Osteocyte (in vitro differentiated cells): ENCODE measurements at places on chromosomes 4 and X. TPM values are rescaled to one million over a fixed set of nuclear protein-coding genes. Genes with fewer than 3 reads are reported as not detected.
A peak's percentile ranks its signal among the peaks of the same experiment; 100 is the strongest.

DNA sequence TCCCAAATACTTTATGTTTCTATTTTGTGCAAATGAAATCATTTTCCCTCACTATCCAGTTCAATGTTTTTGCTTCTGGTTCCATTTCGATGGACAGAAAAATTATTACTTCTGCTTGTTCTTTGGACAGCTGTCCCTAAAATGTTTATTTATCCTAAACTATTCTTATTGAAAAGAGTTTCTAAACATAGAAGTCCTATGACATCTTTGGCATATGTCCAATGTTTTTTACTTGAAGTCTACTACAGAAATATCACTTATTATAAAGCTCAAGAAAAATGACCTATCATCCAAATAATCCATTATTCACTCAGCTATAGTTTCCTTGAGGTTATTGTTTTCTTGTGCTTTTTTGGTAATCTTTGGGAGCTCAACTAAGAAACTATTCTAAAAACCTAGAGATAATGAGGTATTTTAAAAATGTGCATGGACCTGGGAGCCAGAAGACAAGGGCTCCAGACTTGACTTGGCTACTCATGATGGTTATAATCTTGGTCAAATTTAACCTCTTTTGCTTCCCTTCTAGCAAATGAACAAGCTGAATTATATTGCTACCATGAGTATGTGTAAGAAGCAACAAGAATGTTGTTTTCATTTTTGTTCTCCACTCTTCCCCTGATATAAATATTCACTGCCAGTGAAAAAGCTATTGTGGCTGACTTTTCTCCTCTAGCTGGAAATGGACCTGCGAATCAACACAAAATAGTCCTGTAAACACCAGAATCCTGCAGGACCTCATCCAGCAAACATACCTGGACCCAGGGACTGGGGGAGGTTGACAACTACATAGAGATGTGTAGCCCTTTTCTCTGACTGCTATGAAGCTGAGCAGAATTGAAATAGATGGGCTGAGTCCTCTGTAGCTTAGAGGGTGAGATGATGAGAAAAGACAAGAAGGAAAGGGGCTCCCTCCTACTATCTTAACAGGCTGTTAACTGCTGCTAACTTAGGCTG lies 137.4 kb downstream of the FRYL start:
- no peaks in the 10 kb centered on the region for H3K36me3 ChIP-seq
- peak overlapping the region; percentile 68 for H3K27ac ChIP-seq
- DNase-seq, result no peak
- peak overlapping the region; percentile 32 for H3K4me3 ChIP-seq
- H3K4me1 ChIP-seq, result peaks cover 38% of the 10 kb centered on the region
- no peaks in the 10 kb centered on the region for H3K27me3 ChIP-seq

DNA sequence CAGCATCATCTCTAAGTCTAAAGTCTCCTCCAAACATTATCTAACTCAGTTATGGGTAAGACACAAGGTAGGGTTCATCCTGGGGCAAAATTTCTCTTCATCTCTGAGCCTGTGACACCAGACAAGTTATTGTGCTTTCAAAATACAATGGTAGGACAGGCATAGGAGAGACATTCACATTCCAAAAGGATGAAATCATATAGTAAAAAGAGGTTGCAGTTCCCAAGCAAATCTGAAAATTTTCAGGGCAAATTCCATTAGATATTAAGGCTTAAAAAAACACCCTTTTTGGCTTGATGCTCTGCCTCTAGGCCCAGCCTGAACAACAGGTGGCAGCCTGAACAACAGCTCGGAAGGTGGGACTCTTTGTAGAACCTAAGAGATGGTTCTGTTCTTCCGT lies 448.3 kb upstream of the SLIT2 start:
- peaks cover 19% of the 10 kb centered on the region for H3K4me1 ChIP-seq
- no peaks in the 10 kb centered on the region for H3K36me3 ChIP-seq
- H3K4me3 ChIP-seq, result no peak overlapping the region
- no peaks in the 10 kb centered on the region for H3K27me3 ChIP-seq
- no peak overlapping the region for H3K27ac ChIP-seq

The P2RY10 gene
- total RNA-seq, result not detected in 2 replicates

GRCh38 chr4:69093681-69094080 lies 2.6 kb upstream of the UGT2B7 start:
- no peak for DNase-seq
- no peak overlapping the region for H3K27ac ChIP-seq
- H3K27me3 ChIP-seq, result no peaks in the 10 kb centered on the region
- no peak overlapping the region for H3K4me3 ChIP-seq
- no peaks in the 10 kb centered on the region for H3K36me3 ChIP-seq
- H3K4me1 ChIP-seq, result peaks cover 6% of the 10 kb centered on the region

The CTPS2 gene
- total RNA-seq, result 37.1 and 39.7 TPM in 2 replicates

DNA sequence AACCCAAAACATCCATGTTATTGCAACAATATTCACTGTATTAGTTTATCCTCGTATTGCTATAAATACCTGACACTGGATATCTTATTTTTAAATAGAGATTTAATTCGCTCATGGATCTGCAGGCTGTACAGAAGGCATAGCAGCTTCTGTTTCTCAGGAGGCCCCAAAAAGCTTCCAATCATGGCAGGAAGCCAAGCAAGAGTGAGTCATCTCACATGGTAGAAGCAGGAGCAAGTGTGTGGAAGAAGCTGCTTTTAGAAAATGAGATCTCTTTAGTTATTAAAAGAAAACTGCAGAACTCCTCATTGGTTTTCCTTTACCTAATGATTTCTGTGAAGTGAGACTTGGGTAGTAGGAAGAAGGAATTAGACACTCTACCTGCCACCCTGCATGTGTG lies 16.4 kb downstream of the ZNF732 start:
- no peak for DNase-seq
- no peaks in the 10 kb centered on the region for H3K4me1 ChIP-seq
- peaks cover 14% of the 10 kb centered on the region for H3K36me3 ChIP-seq
- H3K27me3 ChIP-seq, result no peaks in the 10 kb centered on the region
- H3K4me3 ChIP-seq, result no peak overlapping the region

- no peak for DNase-seq
- no peaks in the 10 kb centered on the region for H3K27me3 ChIP-seq
- peaks cover 4% of the 10 kb centered on the region for H3K4me1 ChIP-seq
Measured at GRCh38 chrX:154481911-154482601, 3.0 kb upstream of the LAGE3 start.

GRCh38 chrX:154135458-154136229 lies 8.4 kb upstream of the OPN1LW start:
- no peak overlapping the region for H3K27ac ChIP-seq
- peaks cover 5% of the 10 kb centered on the region for H3K27me3 ChIP-seq
- H3K4me3 ChIP-seq, result no peak overlapping the region
- H3K36me3 ChIP-seq, result no peaks in the 10 kb centered on the region
- DNase-seq, result no peak

- no peaks in the 10 kb centered on the region for H3K27me3 ChIP-seq
- H3K4me1 ChIP-seq, result peaks cover 5% of the 10 kb centered on the region
- H3K36me3 ChIP-seq, result no peaks in the 10 kb centered on the region
- no peak overlapping the region for H3K27ac ChIP-seq
Measured at GRCh38 chrX:18681996-18682395, 10.1 kb upstream of the RS1 start.

DNA sequence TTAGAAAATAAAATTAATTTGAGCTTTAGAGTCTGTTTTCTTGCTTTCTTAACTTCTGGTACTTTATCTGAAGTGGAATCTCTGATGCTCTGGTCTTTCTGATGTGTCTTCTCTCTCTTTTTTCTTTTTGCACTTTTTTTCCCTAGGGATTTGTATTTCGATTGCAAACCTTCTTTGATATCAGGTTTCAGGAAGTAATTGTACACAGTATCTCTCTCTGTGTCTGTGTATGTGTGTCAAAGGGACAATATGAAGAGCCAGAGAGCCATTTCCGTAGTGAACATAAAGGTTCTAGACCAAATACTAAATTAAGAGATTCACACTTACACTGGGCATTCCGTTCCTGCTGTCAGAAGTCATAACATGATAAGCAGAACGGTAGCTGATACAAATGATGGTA lies 325.0 kb downstream of the PCDH7 start:
- no peak for DNase-seq
- H3K4me1 ChIP-seq, result peaks cover 16% of the 10 kb centered on the region
- no peak overlapping the region for H3K4me3 ChIP-seq
- H3K27ac ChIP-seq, result no peak overlapping the region
- no peaks in the 10 kb centered on the region for H3K27me3 ChIP-seq

DNA sequence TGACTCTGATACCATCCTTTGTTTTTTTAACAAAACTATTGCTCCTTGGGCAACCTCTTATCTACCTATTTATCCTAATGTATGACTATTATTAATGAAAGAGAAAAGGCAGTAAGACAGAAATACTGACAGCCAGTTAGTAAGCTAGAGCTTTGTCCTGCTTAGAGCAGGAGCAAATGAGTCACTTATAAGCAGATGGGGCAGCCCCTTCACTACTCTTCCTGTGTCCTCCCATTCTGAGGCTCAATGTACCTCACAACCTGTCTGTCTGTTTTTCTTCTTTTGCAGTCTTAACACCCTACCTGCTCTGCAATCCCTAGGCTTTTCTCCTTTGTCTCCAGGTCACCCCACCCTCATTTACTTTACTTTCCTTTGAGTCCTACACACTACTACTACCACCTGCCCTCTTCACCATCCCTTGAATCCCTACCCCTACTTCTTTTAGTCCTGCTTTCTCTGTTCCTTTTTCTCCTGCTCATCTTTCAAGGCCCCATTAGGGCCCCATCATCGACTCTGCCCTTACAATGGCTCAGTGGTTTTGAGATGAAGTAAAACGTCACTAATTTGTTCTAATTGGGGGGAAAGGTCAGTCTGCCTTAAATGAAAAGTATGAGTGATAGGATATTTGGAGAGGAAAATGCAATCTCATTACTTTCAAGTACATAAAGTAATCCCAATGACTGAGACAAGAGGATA lies 294.3 kb downstream of the GUCY2F start:
- H3K27ac ChIP-seq, result no peak overlapping the region
- no peaks in the 10 kb centered on the region for H3K36me3 ChIP-seq
- H3K4me3 ChIP-seq, result no peak overlapping the region
- no peak for DNase-seq

- DNase-seq, result no peak
- no peak overlapping the region for H3K4me3 ChIP-seq
- peaks cover 42% of the 10 kb centered on the region for H3K27me3 ChIP-seq
Measured at GRCh38 chr4:24975510-24975909, 55.2 kb downstream of the LGI2 start.

DNA sequence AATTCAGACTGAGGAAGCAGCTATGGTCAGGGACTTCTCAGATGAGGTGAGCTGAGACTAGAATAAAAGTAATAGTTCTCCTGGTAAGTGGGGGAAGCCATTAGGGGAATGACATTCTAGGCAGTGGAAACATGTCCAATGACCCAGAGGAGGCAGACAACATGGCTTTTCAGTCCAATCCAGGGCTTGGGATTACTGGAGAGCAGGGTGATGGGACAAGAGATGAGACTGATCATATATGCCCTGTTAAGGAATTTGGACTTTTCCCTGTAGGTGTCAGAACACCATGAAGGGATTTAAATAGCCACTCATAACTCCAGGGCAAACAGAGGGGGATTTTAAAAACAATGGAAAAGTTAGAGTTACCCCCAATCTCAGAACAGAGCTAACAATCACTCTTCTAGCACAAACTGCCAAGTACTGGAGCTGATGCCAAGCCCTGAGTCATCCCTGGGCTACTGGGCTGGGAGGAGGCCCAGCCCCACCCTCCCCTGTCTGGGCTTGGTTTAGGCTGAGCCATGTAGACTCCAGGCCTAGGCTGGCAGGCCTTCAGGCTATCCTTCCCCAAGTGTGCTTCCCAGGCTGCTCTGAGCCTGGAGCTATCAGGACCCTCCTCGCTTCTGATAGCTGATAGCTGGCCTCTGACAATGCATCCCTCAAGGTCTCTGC lies 22.7 kb upstream of the MSN start:
- H3K27me3 ChIP-seq, result no peaks in the 10 kb centered on the region
- H3K36me3 ChIP-seq, result no peaks in the 10 kb centered on the region
- no peak for DNase-seq
- peak overlapping the region; percentile 88 for H3K27ac ChIP-seq
- peaks cover 21% of the 10 kb centered on the region for H3K4me1 ChIP-seq

GRCh38 chrX:43968359-43968781 lies 4.8 kb downstream of the NDP start:
- DNase-seq, result no peak
- H3K27ac ChIP-seq, result no peak overlapping the region
- H3K27me3 ChIP-seq, result peaks cover 9% of the 10 kb centered on the region
- no peak overlapping the region for H3K4me3 ChIP-seq
- peaks cover under 1% of the 10 kb centered on the region for H3K4me1 ChIP-seq

The PIM2 gene
- total RNA-seq, result 6.4 and 7.3 TPM in 2 replicates

The EIF4E gene
- 60.6 and 64.6 TPM in 2 replicates for total RNA-seq

DNA sequence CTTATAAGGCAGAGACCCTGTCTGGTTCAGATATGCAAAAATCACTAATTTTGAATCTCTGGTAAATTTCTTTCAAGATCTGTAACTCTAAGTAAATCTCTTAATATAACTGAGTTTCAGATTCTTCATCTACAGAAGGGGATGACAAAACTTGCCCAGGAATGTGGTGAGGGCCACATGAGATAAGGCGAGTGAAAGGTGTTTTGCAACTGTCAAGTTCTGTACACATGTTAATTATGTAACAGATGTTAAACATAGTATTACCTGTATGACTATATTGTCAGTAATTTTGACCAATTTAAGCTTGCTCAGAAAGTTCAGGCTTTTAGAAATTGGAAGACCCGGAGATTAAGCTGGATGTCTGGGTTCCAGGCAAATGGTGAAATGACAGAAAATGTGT lies 549 bp upstream of the GLRB start:
- peaks cover 24% of the 10 kb centered on the region for H3K4me1 ChIP-seq
- peak overlapping the region; percentile 4 for H3K27ac ChIP-seq
- H3K27me3 ChIP-seq, result no peaks in the 10 kb centered on the region

The IL1RAPL1 gene
- total RNA-seq, result 0.10 TPM in 1 of 2 replicates, not detected in the other

DNA sequence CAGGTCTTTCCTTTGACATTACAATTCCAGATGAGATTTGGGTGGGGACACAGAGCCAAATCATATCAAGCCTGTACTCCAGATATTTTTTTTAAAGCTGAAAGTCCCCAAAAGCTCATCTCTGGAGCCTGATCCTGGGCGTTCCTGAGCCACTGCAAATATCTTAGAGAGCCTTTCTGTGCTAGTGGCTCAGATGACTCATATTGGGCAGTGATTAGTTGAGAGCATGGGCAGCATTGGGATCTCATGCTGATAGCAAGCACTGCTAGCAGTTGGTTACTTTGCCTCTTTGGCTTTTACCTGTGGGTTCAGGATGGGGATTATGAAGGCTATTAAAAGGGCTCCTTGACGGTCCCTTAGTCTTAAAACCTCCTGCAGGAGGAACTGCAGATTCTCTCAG lies 51.4 kb upstream of the SCRG1 start:
- DNase-seq, result no peak
- no peaks in the 10 kb centered on the region for H3K4me1 ChIP-seq
- H3K4me3 ChIP-seq, result no peak overlapping the region
- no peaks in the 10 kb centered on the region for H3K27me3 ChIP-seq
- peaks cover 6% of the 10 kb centered on the region for H3K36me3 ChIP-seq
- no peak overlapping the region for H3K27ac ChIP-seq

DNA sequence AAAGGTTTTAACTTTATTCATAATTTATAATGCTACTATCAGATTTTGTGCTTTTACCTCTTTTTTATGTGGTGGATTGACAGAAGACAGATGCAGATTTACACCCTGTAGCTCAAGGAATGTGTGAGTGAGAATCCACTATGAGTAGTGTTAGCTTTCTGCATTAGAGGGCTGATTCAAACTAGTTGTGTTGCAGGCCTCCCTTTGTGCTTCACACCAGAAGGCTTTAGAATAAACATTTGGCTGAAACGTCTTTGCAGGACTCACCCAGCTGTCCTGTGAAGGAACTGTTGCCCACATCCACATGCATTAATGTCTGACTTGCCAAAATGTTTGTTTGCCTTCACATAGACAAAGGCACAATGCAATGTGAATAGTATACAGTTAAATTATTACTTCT lies 127.0 kb downstream of the PCDH7 start:
- H3K4me3 ChIP-seq, result no peak overlapping the region
- peaks cover 6% of the 10 kb centered on the region for H3K36me3 ChIP-seq
- no peaks in the 10 kb centered on the region for H3K27me3 ChIP-seq
- peaks cover 30% of the 10 kb centered on the region for H3K4me1 ChIP-seq
